ENCODE measurements at places on chromosomes 16 and 17.

DNA sequence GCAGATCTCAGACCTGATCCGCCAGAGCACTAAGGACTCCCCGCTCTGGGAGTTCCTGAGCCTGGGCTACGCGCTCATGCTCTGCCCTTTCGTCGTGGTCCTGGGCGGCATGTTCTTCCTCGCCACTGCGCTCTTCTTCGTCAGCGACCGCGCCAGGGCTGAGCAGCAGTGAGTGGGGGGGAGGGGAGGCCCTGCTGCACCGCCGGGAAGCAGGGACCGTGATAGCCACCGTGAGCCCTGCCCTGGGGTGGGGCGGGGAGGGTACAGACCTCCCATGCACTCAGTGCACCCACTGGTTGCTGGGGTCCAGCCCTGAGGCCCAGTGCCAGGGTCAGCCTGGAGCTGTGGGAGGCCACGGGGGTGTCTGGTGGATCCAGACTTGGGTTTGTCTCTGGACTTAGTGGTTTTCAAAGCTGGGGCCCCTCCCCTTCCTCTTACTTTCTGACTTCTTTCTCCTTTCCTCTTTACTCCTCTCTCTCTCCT, 18.9 kb downstream of the MYBBP1A start:
- no peak for DNase-seq

GRCh38 chr17:48546137-48546923, 1.4 kb upstream of the HOXB2 start:
- DNase-seq: no peak

DNA sequence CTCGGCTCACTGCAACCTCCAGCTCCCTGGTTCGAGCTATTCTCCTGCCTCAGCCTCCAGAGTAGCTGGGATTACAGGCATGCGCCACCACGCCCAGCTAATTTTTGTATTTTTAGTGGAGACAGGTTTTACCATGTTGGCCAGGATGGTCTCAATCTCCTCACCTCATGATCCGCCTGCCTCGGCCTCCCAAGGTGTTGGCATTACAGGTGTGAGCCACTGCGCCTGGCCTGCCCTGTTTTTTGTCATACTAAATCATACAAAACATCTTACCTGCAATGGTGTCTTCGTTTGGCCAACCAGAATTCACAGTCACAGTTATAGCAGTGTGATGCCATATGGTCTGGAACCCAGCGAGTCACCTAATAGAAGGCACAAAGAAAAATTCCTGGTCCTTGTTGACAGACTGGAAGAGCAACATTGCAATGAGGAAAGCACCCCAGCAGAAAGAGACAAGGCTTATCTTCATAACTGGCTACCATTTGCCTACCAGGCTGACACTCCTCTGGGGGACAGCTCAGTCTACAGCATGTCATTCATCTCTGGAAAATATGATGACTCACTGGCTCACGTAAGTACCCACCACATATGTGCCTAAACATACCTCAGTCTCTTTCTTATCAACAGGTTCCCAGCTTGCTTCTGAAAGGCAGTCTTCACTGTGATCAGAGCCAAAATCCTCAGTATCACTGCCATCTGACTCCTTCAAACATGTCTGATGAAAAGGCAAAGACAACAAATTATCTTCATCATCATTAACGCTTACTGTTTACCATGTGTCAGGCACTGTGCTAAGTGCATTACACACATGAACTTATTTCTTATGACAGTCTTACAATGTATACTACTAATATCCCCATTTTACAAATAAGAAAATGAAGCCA, 4.3 kb upstream of the HSF5 start:
- no peak for DNase-seq

- DNase-seq: no peak
Observed at GRCh38 chr17:6936370-6937028, 59.4 kb upstream of the ALOX12 start.

- no peak for DNase-seq
Observed at GRCh38 chr17:37720989-37721388, 23.9 kb downstream of the HNF1B start.
